NCI-H1417 treated with DMSO at 0.1 percent for 48 hours (cell line): ENCODE measurements at places on chromosomes 5 and 9.

DNA sequence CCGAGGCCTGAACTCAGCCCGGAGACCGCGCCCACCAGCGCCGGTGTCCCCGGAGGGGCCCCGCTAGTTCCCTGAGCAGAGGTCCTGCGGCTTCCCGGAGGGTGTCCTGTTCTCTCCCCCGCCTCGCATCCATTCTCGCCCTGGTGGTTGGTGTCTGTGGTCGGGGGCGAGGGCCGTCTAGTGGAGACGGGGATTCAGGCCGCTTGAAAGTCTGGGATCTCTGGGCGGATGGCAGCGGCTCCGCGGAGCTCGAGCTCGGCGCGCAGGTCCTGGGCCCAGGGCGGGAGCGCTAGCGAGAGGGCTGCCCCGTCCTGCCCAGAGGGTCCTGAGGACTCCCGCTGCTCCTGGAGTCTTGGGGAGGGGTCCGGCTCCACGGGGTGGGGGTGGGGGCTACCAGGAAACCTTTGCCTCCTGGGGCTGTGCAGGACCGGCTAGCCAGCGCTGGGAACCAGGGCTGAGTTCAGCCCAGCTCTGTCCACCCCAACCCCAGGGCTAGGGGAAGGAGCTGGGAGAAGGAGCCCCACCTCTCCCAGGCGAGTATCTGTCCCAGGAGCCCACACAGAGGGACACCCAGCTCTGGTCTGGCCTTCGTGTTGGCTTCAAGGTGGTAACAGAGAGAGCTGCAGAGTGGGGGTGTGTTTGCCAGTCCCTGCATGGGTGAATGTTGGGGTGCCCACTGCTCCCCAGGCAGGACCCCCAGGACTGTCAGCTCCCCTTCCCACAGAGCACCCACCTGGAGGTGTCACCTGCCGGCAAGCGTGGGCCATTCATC is 4.0 kb downstream of the TOR4A start:
- DNase-seq, result no peak

DNA sequence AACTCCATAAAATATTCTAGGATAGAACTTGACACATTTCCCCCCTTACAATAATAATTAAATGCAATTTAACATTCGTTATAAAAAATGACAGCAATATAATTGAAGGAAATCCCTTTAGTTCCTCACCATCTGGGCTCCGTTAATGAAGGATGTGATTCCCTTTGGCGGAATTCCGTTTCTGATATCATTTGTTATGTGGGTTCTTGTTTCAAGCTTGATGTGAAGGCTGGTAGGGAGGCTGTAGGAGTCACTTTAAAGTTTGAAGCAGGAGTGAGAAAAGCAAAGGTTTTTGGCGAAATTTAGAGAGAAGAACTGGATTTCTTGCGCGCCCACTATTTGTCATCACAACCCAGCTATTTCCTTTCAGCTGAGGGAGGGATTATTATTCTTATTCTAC is 4.0 kb downstream of the RGS7BP start:
- no peak for DNase-seq

- DNase-seq, result no peak
These were observed 1.5 kb upstream of the PDGFRB start for GRCh38 chr5:150157168-150157567.

- DNase-seq, result no peak
These were observed 18.4 kb upstream of the DEPDC1B start for GRCh38 chr5:60718166-60718892.

GRCh38 chr5:80417973-80418372 is 10.1 kb downstream of the ZFYVE16 start:
- no peak for DNase-seq

- no peak for DNase-seq
These were observed 75.3 kb downstream of the NMUR2 start for GRCh38 chr5:152329761-152330283.

GRCh38 chr5:135567661-135568060 is 11.1 kb downstream of the CXCL14 start:
- no peak for DNase-seq

DNA sequence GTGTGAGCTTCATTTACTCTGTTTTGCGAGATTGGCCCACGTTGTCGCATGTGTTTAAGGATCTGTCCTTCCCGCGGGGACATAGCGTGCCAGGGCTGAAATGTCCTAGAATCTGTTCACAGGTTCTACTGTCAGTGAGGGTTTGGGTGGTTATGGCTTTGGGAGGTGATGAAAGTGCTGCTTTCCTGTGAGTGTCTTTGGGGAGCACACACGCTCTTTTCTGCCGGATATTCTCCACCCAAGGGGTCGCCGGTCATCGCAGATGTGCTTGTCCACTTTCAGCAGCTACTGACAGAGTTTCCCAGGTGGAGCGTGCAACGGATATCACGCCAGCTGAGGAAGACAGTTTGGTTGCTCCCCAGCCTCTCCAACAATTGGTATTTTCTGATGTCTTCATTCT is 32.1 kb downstream of the PROP1 start:
- no peak for DNase-seq

DNA sequence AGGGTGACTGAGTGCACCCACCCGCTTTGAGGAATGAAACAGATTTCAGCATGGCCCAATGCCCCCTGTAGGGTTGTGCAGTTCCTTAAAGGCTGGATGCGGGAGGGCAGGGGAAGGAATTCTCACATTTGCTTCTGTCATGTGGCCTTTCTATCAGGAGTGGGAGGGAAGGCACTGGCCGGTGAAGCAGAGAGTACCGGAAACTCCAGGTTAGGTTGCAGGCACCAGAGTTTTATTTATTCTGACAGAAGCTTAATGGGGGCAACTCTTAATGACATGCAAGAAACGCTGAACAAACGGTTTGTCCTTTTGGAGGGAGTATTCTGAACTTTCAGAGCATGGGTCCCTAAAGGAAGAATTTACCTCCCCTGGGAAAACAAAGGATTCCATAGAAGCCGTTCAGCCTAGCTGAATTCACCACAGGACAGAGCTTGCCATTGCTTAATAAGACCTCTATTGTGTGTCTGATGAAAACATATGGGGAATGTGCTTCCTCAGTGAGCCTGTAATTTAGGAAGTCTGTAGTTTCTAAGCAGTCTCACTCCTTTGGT is 44.1 kb upstream of the EQTN start:
- no peak for DNase-seq

- DNase-seq, result no peak
These were observed 347.8 kb upstream of the RGMB start for GRCh38 chr5:98425640-98426039.

DNA sequence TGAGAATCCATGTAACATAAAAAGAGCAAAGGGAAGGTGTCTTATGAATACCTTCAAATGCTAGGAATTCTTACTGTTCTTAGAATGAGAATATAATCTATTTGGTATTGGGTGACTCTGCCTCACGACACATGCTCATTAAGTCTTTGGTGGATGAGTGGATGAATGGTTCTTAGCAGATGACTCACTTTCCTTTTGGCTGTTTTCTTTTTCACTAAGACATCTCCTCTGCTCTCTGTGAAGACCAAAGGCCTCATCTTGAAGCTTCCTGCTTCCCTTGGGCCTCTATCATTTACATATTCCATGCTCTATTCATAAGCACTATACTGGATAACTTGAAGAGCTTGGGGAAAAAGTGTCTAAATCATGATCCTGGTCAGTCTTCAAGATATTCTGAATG is 468.1 kb downstream of the SPATA31D1 start:
- DNase-seq, result no peak

DNA sequence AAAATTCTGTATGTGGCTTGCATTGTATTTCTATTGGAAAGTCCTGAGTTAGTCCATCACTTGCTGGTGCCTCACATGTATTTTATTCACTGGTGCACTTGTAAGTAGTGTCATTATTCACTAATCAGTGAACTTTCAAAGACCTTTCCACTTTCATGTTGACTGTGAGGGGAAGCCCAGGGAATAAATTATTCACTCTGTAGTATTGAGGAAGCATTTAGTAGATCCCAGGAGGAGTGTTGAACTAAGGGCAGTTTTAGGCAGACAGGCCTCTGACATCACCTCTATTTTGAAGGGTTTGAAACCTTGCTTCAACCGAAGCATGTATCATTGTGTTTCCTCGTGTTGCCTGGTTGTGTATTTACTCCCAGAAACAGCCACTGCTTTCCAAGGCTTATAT is 705.4 kb upstream of the RIOK2 start:
- no peak for DNase-seq

GRCh38 chr5:17426104-17426749 is 71.8 kb upstream of the TAF11L2 start:
- DNase-seq, result peak; percentile 75

DNA sequence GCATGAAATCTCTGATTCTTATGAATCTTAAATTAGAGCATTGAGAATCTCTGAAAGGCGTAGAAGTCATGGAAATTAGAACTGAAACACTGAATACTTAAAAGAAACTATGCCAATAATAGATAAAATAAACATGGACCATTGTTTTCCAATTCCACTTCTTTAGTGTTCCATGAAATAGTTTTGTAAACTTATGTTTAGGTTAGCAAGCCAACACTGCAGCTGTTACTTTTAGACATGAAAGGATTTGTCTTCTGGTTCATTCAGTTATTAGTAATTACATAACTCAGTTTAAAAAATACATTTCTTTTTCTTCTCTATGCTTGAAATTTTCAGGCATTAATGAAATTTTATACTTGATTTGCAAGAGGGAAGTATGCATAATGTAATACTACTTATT is 733.4 kb upstream of the NUDT12 start:
- no peak for DNase-seq

DNA sequence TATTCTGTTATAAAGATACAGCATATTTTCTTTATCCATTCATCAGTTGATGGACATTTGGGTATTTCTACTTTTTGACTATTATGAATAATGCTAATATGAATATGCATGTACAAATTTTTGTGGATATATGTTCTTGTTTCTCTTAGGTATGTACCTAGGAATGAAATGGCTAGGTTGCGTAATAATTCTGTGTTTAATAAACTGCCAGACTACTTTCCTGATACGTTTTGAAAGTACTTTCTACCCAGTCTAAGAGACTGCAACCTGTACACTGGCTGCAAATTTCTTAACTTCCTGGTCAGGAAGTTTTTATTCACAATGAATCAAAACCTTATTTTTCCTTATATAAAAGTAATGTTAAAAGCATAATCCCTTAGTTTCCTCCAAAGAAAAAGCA is 93.9 kb upstream of the STARD4 start:
- no peak for DNase-seq

DNA sequence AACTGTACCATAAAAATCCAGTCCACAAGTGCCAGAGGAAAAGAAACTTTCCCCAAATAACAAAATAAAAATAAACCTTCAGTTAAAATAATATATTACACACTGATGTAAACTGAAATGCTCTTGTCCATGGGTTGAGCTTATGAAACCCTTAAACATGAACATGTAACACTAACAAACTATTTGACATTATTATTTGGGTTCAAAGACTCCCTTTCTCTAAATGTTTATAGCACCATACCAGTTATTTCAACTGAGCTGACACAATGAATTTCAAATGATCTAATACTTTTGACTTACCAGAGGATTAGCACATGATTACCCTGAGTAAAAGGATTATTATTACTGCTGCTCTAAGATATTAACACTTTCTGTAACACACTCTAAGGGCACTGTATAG is 251.1 kb downstream of the BNC2 start:
- DNase-seq, result no peak

DNA sequence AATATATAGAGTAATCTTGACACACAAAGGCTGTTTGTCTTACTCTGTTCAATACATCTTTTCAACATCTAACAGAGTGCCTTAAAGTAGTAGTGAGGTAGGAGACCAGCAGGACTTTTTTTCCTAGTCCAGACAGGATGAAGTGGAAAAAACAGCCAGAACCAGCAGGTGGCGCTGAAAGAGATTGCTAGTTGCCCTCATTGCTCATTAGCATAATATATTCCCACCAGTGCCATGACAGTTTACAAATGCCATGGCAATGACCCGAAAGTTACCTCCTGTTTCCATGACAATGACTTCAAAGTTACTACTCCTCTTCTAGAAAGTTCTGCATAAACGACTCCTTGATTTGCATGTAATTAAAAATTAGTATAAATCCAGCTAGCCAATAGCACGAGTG is 387.4 kb downstream of the ACTL7B start:
- DNase-seq, result no peak

GRCh38 chr5:33338336-33339110 is 102.2 kb upstream of the TARS1 start:
- DNase-seq, result no peak

DNA sequence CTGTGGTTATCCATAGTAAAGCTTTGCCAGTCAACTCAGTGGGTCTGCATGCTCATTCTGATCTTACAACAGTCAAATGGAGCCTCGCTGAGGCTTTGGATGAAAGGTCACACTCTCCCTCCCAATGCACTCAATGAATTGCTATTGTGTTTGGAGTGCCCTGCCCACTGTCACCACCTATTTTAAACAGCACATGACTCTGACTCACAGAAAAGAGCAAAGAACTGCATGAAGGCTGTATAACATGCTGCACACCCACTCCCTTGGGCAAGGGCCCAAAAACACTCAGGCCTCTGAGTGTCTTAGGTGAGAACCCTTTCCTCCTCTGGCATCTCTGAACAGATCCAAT is 118.7 kb upstream of the CCDC112 start:
- DNase-seq, result no peak

DNA sequence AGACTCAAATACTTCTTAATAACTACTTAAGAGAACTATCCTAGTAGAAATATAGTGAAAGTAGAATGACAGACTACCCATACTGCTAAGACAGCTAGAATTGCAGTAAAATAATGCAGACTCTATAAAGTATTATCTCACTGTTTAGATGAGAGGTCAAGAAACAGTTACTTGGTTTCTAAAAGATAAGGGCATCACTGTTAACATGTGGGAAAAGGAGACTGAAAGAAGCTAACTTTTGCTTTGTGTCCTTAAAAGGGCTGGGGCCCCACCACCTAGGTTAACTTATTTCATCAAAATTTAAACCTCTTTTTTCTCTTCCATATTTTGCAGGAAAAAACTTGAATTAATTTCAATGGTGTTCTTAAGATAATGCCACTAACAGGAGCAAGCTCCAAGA is 204.3 kb downstream of the CNTLN start:
- DNase-seq, result no peak

DNA sequence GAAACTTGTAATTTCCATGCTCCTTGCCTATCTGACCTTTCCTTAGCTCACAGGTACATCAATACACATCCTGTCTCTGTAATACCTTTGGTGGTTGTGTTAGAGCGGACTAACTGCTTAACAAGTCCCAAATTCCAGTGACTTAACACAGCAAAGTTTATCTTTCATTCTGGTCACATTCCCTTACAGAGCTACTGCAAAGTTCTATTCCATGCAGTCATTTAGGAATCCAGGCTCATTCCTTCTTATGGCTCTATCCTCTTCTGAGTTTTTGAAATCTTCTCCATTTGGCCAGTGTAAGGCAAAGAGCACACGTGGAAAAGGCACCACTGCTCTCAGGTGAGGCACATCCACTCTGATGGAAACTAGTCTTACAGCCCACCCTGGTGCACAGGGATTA is 238.6 kb upstream of the ANKRD55 start:
- DNase-seq, result no peak

DNA sequence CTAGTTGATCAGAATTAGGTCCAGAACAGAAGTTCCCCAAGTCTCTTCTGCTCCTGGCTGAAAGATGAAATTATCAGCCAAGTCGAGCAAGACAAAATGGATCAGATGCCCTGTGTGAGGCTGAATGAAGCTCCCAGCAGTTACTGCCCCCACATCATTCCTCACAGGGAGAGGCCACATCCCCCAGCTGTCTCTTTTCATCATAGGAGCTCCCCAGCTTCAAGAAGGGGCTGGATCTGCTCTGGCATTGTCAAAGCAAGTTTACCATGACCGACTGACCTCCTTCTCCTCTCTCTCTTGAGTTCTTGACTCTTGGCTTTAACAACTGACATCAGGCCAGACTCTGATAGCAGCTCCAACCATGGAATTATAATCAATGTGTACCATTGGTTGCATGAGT is 133.3 kb upstream of the RAD23B start:
- no peak for DNase-seq
